ENCODE measurements at places on chromosomes 11 and 22.

DNA sequence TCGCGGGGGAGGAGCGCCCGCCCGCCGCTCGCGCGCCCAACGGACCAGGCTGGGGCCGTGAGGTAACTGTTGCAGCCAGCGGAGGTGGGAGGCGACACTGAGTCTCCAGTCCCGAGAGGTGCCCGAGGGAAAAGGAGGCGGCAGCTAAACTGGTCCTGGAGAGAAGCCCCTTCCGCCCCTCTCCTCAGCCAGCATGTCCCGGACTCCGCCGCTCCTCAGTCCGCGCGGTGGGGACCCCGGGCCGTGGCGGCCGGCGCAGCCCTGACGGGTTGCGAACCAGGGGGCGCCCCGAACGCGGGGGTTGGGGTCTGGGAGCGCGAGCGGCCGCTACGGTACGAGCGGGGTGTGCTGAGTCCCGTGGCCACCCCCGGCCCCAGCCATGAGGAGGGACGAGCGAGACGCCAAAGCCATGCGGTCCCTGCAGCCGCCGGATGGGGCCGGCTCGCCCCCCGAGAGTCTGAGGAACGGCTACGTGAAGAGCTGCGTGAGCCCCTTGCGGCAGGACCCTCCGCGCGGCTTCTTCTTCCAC lies at the start of gene PDE3B:
TSS of gene PDE3B (plus strand) at position 108 of the 529 bp plus-strand sequence. CDS start at position 380, 272 bp downstream.
- peak; percentile 64 for DNase-seq

DNA sequence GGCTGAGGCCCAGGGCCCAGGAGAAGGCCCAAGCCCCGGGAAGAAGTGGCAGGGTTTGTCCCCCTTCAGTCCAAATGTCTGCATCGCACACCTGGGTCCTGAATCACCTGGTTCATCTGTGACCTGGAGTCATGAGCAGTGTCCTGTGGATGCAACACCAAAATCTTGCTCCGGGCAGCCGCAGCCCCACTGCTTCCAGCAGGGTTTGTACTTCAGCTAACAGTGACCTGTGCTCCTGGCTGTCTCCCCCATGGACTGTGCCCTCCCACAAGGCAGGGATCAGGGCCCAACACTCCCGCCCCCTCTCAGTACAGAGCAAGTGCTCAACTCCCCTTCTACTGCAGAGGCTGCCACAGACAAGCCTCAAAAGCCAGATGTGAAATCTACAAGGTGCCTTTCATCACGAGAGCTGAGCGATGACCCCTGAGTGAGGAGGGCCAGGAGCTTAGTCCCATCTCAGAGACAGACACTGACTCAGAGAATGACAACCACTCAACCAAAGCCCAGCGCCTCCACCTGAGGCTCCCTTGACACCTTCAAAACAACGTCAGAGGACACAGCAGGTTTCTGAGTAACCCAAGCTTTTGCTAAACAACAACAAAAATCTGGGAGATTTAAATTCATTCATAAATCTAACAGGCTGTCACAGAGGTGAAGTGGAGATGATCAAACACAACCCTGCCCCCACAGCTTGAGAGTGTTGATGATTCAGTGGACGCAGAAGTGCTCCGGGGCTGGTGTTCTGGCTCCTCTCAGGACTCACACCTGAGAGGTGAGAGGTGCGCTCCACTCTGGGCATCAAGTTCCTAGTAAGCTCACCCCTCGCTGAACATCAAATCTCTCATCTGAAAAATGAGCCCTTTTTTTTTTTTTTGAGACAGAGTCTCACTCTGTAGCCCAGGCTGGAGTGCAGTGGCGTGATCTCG lies 3.4 kb downstream of the KIAA0930 start:
- DNase-seq: no peak

DNA sequence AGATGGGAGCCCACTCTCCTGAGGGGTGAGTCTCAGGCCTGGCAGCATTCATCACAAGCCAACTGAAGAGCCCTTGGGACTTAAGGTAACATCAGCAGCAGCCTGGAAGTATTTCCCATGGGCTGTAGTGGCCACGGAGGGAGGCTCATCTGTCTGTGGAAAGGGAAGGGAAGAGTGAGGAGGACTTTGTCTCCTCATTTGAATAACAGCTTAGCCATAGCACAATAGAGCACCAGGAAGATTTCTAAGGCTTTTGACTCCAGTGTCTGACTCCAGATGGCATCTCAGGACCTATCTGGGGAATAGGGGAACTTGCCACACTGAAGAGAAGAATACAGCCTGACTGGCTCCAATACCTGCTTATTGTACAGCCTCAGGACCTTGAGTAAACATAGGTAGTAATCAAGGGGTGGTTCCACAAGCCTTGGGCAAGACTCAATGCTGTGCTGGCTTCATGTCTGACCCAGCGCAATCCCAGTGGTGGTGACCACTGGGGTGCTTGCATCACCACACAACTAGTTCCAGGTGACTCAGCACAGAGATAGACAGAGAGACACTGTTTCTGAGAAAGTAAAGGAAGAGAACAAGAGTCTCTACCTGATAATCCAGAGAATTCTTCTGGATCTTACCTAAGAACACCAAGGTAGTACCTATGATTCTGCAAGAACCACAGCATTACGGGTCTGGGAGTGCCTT lies 510.5 kb upstream of the CCDC179 start:
- DNase-seq: no peak

DNA sequence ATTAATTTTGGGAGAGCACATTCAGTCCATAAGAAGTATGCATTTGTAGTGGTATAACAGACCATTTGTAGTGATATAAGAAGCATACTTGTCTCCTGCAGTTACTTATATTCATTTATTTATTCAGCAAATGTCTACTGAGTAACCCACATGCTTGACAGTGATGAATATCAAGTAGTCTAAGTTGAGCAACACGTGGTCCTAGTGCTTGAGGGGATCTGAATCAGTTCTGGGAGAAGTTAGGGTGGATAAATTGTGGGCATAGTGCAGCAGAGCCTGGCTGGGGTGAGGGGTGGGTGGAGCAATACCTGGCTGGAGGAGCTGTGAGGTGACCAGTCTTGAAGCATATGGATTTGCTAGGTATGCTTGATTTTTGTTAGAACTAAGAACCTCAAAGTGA lies 24.3 kb downstream of the STX3 start:
- no peak for DNase-seq

- DNase-seq: peak; percentile 58
These were observed 19.1 kb downstream of the MIF start for GRCh38 chr22:23913306-23913660.

- DNase-seq: no peak
These were observed 689 bp downstream of the PDHX start for GRCh38 chr11:34916843-34917770.

DNA sequence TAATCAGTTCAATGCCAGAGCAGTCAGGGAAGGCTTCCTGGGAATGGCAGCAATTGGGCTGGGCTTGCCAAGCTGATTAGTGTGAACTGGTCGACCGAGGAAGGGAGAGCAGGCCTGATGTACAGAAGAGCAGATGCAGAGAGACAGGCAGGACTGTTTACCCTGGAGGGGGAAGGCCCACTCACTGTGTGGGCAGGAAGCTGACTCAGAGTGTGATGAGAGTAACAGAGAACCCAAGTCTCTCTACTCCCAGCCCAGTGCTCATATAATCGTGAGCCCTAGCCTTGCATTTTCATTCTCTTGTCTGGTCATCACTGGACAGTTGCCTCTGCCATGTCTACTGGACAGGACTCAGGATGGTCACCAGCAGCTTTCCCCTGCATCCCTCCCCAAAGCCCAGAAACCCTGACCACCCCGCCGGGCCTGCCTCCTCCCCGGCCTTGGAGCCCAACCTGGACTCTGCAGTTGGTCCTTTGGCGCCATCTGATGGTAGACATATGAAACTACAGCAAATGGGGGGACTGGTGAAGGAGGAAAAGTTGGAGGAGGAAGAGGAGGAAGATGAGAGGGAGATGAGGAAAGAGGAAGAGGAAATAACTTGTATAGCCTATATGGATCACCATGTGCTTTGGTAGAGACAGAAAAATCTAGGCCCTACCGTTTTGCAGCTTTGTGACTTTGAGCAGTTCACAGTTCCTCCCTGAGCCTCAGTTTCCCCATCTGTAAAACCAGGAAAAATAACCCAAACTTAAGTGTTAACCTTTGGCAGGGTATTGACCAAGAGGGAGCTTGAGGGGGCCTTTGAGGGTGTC lies 43.4 kb upstream of the PRDM11 start:
- peak; percentile 77 for DNase-seq

DNA sequence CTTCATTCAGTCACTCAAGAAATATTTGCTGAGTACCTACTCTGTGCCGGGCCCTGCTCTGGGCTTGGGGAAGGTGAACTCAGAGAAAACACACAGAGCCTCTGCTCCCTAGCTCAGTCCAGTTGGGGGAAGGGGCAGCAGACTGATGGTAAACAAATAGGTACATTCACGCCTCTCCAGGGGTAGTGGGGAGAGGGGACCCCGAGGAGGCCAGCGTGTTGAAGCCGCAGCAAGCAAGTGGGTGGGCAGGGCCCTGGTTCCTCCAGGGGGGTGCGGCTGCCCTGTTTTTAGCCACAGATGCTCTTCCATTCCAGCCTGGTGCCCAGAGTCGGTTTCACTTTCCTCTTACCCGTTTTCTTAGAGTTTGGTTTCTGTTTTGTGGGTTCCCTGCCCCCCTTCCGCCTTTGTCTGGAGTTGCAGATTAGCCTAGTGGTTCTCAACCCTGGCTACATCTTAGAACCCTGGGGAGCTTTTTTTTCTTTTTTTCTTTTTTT lies 8.7 kb downstream of the DRAP1 start:
- peak; percentile 89 for DNase-seq

DNA sequence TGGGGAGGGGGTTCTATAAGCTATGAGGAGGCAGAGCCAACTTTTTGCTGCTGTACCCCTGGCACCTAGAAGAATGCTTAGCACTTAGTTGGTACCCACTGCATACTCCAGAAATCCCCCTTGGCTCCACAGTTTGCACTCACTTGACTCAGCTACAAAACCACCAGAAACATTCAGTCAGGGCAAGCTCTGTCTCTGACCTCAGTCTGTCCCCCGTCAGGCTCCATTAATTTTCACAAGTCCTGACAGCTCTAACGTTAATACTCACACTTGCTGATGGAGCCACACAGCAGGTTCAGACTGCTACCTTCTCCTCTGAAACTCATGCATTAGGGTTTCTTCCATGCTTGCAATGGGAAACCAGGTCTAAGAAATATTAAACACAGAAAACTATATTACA lies 81.7 kb downstream of the MPPED2 start:
- DNase-seq: no peak

Data from GM10248 (cell line).